ENCODE measurements at places on chromosomes 5 and 9.

- DNase-seq, result peak; percentile 48
Observed at GRCh38 chr9:127418037-127418471, 6.1 kb upstream of the ZNF79 start.

DNA sequence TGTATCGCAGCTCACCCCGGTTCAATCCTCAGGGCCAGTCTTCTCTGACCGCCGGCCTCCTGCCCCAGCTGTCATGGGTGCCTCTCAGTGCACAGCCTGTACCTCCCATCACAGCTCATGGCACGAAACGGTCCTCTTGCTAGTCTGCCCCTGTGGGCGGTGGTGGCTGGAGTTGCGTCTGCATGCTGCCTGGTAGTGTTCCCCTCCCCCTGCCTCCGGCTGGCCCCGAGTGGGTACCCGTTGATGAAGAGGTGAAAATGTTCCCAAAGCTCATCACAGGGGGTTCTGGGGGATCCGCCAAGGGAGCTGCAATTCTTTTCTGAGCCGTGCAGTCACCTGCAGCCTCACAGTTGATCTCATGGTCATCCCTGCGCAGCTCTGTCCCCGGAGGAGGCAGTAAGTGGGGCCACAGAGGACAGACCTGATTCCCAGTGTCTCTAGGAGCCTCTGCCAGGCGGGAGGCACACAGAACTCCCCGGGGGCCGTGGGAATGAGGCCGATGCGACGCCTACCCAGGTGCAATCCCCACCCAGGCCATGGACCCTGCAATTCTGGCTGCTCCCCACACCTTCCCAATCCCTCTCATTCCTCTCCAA is 34.7 kb upstream of the FIBCD1 start:
- no peak for DNase-seq

DNA sequence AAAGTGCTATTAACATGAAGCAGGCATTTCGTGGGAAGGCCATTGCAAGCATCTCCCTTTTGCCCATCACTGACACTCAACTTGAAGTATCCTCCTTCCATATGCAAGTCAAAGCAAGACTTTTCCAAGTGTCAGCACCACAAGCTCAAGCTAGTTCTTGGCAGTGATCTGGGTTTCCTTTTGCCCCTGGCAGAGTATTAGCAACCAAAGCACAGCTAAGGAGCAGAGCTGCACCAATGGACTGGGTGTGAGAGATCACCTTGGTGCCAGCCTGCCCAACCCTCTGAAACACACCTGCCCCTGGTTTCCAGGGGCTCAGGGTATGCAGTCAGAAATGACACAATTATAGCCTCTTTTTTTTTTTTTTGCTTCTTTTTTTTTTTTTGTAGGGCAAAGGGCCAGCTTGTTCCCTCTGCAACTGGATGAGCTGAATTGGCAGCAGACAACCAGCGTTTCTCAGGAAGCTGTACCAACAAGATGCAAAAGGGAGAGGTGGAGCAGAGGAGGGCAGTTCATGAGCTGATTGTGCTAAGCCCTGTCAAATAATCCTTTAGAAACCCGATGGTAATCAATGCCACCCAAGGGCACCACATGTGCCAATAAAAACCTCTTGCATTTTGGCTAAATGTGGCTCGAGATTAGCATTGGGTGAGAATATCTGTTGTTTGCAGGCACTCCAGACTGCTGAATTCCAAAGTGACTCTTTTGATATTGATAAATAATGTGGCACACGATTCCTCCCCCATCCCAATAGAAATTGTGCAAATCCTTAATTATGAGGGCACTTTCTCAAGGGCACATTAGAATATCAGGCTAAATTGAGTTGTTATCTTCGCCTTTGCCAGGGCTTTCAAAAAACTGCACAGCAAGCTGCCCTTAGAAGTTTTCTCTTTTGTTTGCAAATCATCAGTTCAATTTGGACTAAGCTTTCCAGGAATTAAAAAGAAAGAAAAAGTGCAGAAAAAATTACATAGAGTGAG is 192.4 kb downstream of the GAS1 start:
- DNase-seq, result no peak

DNA sequence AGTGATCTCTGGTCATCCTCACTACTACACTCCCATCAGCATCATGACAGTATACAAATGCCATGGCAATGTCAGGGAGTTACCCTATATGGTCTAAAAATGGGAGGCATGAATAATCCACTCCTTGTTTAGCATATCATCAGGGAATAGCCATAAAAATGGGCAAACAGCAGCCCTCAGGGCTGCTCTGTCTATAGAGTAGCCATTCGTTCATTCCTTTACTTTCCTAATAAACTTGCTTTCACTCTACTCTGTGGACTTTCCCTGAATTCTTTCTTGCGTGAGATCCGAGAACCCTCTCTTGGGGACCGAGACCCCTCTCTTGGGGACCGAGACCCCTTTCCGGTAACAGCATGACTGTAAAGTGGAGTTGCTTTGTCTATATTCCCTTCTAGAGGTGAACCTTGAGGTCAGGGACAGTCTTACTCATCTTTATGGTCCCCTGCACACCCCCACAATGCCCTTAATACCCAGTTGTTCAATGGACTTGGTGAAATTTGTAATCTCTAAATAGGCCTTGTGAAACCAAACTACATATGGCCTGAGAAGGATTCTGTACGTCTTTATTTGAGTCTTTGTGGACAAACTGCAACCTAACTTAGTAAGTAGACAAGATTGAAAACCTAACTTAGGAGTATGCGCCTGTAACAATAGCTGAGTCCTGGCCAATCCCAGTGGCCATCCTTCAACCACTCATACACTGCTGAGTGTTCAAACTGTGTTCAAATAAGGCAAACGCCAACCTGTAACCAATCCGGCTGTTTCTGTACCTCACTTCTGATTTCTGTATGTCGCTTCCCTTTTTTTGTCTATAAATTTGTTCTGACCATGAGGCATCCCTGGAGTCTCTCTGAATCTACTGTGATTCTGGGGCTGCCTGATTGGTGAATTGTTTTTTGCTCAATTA is 32.3 kb upstream of the UBTD2 start:
- no peak for DNase-seq

DNA sequence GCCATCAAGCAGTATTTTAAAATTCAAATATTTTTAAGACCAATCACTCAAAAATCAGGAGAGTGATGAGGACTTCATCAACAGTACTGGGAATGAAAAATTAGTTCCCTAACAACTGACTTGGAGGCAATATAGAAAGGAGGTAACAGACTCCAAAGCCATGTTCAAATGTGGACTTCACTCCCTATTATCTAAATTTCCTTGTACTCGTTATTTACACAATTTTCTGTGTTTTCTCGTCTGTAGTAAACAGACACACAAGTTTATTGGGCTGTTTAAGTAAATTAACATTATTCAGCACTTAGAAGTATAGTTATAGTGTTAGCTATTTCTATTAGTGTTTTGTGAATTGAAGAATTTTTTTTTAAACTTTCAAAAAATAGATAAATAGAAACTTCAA is 159.5 kb upstream of the FTMT start:
- no peak for DNase-seq

DNA sequence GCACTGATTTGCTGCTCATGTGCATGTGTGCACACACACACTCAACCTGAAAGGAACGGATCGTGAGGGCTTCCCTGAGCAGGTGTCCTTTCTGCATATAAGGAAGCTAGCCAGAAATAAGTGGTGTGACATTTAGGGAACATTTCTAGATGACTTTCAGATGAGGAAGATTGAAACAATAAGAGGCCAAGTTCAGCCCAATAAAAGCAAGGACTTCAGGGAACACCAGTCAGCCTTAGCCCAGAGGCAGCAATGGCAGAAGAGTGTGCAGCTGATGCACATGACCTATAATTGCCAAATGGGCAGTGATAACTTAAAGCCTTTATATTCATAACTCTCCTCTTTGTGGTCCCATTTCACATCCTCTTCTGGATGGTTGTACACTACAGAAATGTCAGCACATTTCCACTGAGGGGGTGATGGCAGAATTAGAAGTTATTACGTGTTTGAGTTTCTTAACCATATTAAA is 255.5 kb downstream of the TRIM32 start:
- DNase-seq, result no peak

DNA sequence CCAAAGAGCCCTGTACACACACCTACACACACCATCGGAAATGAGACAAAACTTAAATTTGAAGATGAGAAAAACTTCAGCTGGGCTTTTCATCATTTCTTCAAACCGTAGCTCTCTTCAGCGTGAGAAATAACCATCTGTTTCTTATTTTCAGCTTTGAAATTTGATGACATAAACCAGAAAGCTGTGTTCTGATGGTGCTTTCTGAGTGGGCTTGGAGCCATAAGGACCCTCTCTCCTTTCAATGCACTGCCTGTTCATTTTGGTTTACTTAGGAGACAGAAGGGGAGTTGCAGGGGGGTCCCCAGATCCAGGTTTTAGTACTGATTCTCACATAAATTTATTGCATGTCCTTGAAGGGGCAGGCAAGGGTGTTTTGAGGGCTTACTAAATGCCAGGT is 9.5 kb downstream of the FBXO10 start:
- no peak for DNase-seq

DNA sequence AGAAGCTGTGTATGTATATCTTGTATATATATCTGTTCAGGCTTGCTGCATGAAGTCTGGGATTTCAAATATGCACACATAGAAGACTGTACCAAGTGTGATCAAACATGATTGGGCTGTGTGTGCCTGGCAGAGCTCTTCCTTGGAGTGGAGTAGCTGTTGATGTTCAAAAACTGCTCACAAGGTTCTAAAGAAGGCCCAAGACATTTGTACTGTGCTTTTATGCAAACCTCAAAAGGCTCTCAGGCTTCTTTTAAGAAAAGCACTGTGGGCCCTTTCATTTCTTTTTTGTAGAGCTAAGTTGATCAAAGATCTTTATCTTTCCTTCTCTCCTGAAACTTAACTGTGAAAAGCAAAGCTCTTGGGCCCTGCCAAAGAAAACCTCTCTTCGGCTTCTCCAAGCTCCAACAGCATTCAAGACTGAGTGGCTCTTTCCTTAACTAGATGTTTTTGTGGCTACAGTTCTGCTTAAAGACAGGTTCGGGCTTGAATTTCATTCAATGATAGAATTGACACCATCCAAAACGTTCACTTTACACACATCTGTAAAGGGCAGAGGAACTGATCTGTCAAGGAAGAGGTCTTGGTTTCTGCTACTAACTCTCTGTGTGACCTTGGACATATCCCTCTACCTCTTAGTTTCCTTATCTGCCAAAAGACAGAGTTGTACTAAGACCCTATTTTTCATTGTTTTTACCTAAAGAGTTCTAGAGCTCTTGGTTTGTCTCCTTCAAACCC is 105.8 kb upstream of the IL6ST start:
- DNase-seq, result no peak

DNA sequence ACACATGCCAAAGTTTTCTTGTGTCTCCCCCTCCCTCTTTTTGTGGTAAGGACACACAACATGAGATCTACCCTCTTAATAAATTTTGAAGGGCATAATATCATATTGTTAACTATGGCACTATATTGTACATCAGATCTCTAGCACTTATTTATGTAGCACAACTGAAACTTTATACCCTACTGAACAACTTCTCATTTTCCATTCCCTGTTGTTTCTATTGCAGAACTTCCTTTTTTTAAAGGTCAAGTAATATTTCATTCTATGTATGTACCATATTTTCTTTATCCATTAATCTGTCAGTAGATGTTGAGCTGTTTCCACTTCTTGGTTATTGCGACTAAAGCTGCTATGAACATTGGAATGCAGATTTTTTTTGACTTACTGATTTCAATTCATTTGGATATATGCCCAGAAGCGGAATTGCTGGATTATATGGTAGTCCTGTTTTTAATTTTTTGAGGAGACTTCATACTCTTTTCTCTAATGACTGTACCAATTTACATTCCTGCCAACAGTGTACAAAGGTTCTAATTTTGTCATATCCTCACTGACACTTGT is 305.3 kb downstream of the PRR16 start:
- no peak for DNase-seq

DNA sequence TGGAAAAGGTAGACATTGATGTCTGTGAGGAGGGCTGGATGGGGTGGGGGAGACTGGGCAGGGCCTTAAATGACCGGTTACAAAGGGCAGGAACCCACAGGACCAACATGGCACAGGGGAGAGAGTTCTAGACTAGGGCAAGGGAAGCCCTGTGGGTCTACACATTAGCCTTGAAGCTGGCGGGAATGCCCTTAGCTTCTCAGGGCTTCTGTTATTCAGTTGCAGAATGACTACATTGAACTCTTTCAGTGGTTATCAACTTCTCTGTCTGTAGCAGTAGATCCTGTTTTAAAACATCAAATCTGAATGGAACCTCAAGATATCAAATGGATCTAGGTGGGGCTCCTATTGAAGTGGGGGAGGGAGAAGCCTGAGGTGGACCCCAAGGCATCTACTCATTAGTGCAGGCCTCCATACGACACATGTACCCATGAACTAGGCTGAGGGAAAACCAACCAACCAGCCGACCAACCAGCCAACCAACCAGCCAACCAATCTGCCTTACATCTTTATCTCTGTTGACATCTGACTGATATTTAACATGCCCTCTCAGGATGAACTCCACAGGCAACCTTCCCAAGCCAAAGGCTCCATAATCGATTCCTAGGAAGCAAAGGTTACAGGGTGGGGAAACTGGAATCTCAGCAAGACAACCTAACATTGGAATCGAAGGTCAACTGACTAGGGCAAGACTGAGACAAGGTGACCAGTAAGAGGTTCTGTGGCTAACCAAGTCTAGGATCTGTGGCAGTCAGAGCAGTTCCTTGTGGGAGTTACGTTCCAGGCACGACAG is 48.3 kb downstream of the DAP start:
- DNase-seq, result no peak

DNA sequence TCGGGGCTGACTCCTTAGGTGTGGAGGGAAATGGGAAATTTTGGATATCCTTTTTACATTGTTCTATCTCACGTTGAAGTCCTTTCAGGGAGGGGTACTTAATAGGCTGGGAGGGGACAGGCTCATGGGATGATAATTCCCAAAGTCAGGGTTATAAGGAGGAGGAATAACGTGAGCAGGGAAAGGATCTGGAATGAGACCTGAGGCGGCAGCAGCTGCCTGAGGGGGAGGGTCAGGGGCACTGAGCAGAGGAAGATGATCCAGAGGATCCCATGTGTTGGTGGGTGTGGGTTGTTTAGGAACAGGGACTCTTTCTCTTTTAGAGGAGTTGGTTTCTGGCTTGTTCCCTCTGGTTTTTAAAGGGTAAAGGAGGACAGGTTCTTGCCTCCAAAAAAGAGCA is 18.7 kb downstream of the IFT74 start:
- no peak for DNase-seq

GRCh38 chr9:84667571-84668195 is 1.8 kb upstream of the NTRK2 start:
- DNase-seq, result no peak

All from activated CD4-positive, alpha-beta T cell treated with anti-CD3 and anti-CD28 coated beads, Interleukin-2, amount 50 U/mL, for 1 hour (primary cell).